T-cell (primary cell): ENCODE measurements at places on chromosomes 12 and 14.
A peak's percentile ranks its signal among the peaks of the same experiment; 100 is the strongest.

- no peak for DNase-seq
Measured at GRCh38 chr14:54503486-54503885, 6.2 kb upstream of the CGRRF1 start.

DNA sequence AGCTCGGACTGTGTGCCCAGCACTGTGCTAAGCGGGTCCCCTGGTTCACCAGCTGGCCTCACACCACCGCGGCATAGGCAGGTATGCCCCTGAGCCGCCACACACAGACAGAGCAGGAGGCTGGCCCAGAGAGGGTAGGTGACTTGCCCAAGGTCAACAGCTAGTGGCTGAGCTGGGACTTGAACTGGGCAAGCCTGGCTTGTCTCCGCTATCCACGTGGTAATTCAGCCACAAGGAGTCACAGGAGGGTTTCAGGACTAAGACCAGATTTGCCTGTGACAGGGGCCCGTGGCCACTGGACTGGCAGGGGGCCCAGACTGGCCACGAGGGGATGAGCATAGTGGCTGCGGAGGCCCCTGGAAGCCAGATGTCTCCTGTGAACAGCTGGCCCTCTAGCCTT, 47.7 kb downstream of the NCOR2 start:
- DNase-seq = no peak

DNA sequence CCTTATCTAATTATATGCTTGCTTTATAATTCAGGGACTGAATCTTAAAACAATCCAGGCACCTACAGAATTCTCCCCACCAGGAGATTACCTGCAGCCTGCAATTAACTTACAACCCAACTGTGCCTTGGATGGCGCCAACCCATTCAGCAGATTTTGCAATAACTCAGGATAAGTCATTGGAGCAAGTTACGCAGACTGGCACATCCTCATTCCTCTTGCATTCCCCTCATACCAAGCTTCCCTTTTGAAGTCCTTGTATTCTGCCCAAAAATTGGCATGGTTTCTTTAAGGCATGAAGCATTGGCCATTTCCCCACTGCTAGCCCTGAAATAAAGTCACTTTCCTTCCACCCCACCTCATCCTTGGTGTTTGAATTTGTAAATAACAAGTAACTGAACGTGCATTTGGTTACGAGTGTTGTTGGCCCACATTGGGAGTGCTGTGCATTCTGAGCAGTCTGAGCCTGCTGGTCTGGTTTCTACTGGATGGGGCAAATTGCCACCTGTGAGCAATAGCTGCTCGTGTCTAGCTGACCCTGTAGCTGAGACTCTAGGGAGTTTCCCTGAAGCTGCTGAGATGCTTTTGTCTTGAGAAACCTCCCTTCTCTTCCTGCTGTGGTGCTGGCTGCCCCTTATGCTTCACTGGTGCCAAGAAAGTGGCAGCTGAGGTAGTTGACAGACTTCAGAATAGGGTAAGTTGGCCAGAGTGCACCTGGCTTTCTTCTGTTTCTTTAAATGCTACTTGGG, 99.2 kb upstream of the SCAF11 start:
- no peak for DNase-seq

DNA sequence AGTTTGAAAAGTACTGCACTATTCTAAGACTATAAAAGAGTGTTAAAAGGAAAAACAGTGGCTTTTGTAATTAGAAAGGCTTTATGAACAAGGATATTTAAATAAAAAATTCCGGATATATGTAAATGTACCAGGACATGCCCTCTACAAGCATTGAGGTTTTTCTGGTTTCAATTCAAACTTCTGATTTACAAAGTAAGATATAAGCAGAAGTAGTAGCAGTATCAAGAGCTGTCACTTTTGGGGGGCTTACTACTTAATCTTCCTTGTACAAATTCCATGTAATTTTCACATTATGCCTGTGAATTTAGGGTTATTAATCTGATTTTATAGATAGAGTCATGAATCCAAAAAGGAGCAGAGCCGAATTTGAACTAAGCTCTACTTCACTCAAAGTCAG, 170.3 kb upstream of the ATP2B1 start:
- no peak for DNase-seq

GRCh38 chr14:71498212-71498611, 434.0 kb upstream of the RGS6 start:
- no peak for DNase-seq

DNA sequence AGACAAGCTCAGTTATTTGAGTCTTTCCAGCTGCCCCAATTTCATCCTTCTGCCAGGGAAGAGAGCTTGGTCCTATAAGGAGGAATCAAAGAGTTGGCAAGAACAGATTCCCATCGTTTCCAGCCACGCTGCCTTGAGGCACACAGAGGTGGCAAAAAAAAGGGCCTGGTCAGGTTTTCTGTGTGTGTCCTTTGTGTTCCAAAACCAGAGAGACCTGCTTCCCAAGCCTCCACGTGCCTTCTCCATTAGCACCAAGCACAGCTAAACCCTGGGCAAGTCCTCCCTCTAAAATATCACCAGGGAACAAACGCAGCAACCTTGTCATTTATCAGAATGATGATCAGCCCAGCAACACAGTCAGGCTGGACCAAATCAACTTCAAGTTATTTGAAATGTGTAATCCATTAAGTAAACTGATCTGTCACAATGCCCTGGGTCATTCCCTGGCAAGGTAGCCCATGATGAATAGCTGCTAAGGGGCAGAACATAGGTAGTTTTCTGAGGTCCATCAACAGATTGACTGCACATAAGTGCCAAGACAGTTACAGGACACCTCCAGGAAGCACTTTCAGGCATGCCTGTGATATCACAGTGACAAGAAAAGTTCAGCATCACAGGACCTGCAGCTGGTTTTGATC, 28.6 kb upstream of the C12orf42 start:
- no peak for DNase-seq

DNA sequence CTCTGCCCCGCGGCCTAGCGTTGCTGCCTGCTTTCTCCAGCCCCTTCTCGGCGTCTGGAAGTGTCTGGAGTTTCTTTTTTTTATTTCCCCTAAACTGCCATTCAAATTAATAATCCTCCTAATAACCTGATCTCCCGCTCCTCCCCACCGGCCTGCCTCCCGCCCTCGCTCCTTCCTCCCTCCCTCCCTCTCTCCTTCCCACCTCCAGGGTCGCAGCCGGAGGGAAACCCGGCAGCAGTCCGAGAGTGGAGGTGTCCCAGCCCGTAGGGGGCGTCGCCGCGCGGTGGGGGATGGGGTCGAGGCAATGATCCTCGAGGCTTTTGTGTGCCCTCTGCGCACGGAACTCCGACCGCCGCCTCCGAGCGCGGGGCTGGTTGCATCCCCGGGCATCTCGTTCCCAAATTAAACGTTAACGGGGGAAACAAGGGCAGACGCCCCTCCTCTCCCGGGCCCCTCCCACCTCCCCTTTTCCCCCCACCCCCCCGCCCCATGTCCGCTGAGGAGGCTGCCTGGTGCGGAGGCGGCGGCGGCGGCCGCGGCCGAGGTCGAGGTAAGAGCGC, 1.0 kb upstream of the SOCS2 start:
- peak; percentile 40 for DNase-seq

GRCh38 chr12:131499160-131499863, 211.6 kb upstream of the SFSWAP start:
- no peak for DNase-seq

DNA sequence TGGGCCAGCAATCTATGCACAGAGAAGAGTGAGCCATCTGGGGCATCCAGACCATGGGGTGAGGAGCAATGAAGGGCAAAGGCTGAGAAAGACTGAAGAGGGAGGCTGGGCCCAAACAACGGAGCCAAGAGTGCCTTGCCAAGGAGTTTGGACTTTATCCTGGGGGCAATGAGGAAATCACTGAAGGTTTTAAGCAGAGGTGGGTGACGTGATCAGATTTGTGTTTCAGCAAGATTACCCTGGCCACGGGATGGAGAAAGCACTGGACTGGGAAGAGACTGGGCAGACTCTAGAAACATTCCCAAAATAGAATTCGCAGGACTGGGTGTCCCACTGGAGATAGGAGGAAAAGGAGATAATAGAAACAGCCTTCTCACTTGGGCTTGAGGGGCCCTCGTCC, 65.3 kb downstream of the DPF3 start:
- DNase-seq = no peak

DNA sequence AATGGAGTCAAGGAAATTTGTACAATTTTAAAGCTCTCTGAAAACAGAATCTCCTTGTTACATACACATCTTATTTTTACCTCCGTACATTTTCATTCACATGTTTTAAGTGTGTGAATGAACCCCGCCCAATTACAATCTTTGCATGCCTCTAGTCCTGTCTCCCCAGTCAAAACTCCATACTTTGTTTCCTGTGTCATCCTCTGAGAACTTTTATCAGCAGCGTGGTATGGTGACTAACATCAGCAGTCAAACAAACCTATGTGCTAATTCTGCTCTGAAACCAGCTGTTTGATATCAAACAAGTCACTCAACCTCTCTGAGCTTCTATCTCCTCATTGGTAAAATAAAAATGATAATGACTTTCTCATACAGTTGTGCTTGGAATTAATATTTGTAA, 15.8 kb upstream of the ERGIC2 start:
- DNase-seq = no peak

DNA sequence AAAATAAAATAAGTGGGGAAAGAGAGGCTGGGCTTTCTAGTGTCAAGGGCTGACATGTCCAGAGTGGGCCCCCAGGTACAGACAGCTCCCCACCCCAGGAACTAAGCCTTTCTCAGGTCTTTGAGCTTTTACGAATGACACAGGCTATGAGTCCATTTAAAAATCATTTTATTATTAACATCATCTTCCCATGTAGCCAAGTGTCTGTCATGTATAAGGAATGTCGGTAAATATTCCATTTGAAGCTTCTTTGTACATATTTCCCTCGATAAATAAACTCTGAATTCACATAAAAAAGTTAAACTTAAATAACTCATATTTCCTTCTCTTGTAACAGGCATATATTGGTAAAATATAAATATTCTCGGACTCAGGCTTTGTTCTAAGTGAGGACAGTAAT, 143.6 kb downstream of the CALM1 start:
- DNase-seq = no peak

- DNase-seq = no peak
Measured at GRCh38 chr14:88049266-88049665, 44.3 kb downstream of the GPR65 start.

DNA sequence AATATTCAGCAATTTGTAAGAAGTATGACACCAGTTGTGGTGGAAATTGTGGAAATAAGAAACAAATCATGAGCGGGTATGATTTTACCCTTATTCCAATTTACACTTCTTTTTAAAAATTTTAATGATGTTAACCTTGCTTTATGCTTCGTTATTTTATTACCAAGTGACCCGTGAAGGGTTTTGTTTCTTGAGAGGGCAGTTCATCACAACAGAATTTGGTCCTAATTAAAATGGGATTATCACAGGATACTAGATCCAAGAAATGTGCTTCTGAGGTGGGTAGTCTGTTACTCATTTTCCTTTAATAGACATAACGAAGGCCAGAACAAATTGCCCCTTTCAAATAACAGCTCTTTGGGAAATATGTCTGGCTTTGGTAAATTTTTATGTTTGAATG, 25.5 kb upstream of the RASSF8 start:
- DNase-seq = no peak

DNA sequence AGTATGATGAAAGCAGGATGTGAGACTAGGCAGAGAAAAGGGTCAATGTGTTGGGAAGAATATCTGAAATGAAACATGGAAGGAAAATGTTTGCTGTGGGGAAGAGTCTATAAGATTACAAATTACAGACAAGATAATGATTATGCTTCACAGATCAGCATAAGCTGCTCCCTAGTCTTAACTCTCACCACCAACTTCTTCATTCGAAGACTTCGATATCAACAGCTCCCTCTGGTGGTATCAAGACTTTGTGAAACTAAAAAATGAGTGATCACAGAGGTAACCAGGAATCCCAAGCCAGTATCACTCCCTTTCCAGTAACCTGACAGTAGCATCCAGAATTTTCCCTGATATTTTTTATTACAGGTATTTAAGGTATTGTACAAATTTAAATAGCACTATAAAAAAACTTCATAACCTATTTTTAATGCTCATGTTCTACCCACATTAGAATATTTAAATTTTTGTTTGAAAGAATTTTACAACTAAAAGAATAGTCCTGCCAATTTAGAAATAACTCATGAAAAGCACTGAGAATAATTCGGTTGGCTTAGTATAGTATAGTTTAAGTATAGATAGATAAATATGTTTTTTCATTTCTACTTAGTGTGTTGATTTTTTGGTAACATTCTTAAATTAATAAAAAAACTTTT, 84.4 kb downstream of the C2CD5 start:
- DNase-seq = peak; percentile 19

- no peak for DNase-seq
Measured at GRCh38 chr14:61477712-61478462, 156.5 kb downstream of the PRKCH start.

- DNase-seq = no peak
Measured at GRCh38 chr12:15677726-15678201, 111.4 kb downstream of the EPS8 start.

DNA sequence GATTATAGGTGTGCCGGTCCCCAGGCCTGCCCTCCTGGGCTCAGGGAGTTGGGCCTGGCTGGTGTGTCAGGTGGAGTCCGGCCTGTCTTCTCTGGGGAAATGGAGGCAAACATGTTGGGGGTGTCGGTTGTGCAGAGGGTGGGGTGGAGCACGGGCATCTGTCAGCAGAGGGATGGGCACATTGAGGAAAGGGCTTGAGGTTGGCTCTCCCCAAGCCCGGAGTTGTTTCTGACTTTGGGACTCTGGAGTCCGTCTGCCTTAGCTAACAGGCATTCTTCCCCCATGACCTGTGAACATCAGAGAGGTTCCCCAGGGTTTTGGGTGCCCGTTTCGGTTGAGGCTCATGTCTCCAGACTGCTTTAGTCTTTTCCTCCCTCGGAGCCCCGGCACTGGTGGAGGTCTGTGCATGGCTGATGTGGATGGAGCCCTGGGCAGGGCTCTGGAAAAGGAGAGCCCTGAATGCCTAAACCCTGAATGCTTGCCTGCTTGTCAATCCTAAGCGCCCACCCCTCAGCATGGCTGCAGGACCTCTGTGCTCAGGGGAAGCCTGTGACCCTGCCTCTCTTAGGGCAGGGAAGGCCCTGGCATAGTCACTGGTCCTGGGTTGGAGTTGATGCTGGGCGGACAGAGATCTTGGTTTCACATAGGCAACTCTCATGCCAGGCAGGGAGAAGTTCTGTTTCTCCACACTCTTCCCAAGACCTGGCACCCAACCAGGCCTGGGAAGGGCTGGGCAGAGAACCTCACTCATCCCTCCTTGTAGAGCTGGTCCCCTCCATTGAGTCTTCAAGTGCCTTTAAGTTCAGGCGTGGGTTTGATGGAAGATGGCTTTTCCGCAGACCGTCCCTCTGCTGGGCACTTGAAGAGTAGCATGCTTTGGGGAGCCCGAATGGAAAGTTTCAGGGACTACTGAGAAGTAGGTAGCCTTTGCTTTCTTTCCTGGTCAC, 12.9 kb downstream of the NYNRIN start:
- DNase-seq = no peak

- no peak for DNase-seq
Measured at GRCh38 chr14:88040146-88040545, 35.2 kb downstream of the GPR65 start.

GRCh38 chr14:88063811-88064210, 58.9 kb downstream of the GPR65 start:
- no peak for DNase-seq

DNA sequence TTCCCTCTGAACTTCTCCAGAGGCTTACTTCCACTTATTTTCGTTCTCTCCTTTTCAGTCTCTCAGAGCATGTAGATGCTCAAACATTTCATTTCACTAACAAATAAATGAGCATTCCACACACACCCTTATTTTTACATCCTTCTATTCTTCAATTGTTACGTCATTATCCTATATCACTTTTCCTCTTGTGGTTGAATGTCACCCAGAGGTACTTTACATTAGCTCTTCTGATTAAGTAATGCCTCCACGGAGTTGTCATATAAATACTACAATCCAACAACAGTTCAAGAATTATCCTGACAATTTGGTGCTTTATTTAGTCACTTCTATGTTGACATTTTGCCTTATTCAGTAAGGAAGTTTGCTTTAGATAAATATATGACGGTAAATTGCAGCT, 18.4 kb downstream of the FAR2 start:
- DNase-seq = no peak
